Fibroblast of the aortic adventitia (primary cell): ENCODE measurements at places on chromosomes 6 and 20. TPM values are rescaled to one million over a fixed set of nuclear protein-coding genes. Genes with fewer than 3 reads are reported as not detected.

The TAAR1 gene
- not detected in 2 replicates for total RNA-seq

The MROH8 gene
- total RNA-seq = 0.49 and 3.1 TPM in 2 replicates

DNA sequence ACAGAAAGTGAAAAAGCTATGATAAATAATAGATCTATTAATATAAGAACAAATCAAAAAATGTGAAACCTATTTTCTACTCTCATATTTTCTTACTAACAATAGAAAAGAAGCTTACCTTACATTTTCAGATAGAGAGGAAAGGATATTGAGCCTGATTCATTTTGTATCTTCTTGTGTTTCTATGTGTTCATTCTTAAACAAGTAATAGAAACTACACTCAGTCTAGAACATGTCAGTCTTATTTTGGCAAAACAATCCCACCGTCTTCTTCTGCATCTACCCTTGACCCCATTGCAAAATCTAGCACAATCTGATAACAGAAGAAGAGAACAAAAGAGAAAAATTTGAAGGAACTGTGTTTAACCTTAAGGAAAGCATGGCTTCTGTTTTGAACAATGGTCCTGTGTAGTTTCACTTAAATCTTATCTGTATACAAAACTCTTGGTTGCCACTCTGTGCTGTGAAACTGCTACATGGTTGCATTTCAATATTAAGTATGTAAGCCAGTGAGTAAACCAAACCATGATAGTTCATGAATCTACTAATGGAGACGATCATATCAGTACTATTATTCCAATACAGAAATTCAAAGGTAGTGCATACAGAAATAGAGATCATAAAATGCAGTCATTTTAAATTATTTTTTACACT lies 69.5 kb upstream of the LGSN start:
- no peak for DNase-seq

DNA sequence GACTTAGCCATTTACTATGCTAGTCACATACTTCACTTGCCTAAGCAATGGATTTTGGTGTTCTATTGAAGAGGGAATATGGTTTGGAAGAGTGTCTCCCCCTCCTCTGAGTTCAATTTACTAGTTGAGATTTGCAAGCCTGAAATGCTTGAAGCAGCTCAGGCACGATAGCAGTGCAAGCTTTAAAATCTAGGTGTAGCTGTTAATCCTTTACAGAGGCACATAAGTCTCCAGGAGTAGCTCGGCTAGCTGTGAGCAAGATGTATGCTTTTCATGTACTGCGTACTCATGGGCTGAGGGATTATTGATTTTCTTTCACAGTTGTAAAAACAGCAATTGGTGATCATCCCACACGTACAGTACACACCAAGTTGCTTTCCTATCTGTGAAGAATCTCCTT lies 726 bp downstream of the FLRT3 start:
- peak; percentile 33 for DNase-seq

DNA sequence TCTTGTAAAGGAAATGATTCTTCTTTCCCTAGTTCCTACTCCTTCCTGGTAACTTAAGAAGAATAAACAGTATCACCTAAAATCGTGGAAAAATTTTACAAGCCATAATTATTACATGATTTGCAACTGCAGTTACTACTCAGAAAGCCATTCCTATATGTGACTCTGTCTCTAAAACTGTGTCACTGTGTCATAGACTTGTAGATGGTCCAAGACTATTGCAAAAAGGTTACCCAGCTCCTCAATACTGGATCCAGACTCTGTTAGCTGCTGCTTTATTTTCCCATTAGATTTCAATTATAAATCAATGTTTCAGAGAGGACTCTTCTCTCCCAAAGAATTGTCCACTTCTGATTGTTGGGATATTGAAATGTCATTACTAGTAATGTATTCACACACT lies 142.1 kb upstream of the STMND1 start:
- DNase-seq = no peak

The PHACTR1 gene
- 0.49 and 0.99 TPM in 2 replicates for total RNA-seq

GRCh38 chr20:4666001-4666479 lies 55.7 kb upstream of the PRND start:
- peak; percentile 56 for DNase-seq

GRCh38 chr20:12835999-12836398 lies 172.8 kb upstream of the SPTLC3 start:
- no peak for DNase-seq

The HLA-DQA1 gene
- not detected in 2 replicates for total RNA-seq

DNA sequence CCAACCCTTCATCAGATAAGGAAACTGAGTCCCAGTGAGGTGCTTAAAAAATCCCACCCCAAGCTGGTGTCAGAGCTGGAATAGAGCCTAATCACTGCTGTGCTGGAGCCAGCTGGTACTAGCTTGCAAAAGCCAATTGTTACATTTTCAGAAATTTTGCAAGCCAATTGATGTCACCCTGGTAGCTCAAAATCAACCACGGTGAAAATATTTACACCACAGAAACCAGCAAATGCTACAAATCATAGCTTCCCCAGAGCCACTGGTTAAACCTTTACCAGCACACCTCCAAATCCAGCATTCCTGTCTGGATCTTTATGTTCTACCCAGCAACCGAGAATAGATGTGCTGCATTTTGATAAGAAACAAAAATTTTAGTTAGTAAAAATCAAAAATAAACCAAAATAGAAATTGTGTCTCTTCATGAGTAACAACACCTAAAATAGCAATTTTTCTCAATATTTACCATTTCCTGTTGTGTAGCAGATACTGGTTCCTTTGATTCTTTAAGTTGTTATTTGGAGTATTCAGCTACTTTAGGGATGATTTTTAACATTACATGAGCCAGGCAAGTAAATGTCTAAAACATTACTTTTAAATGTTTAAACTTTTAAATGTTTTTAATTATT lies 7.2 kb upstream of the LCA5 start:
- peak; percentile 58 for DNase-seq

GRCh38 chr20:55469074-55469473 lies 536.2 kb downstream of the CBLN4 start:
- no peak for DNase-seq

- DNase-seq = peak; percentile 100
Measured at GRCh38 chr6:136014454-136015437, 163.2 kb downstream of the PDE7B start.
